ENCODE measurements at places on chromosomes 2 and 18.

- H3K4me1 ChIP-seq: no peaks in the 10 kb centered on the region
- H3K36me3 ChIP-seq: no peaks in the 10 kb centered on the region
- H3K27ac ChIP-seq: no peak overlapping the region
- no peaks in the 10 kb centered on the region for H3K27me3 ChIP-seq
These were observed 196.5 kb downstream of the SATB2 start for GRCh38 chr2:199261239-199261638.

- peaks cover 7% of the 10 kb centered on the region for H3K36me3 ChIP-seq
- H3K27me3 ChIP-seq: no peaks in the 10 kb centered on the region
- peak overlapping the region; percentile 32 for H3K27ac ChIP-seq
- peak overlapping the region; percentile 86 for H3K4me3 ChIP-seq
- peak; percentile 37 for DNase-seq
These were observed 694 bp downstream of the CFAP36 start for GRCh38 chr2:55519938-55520885.

DNA sequence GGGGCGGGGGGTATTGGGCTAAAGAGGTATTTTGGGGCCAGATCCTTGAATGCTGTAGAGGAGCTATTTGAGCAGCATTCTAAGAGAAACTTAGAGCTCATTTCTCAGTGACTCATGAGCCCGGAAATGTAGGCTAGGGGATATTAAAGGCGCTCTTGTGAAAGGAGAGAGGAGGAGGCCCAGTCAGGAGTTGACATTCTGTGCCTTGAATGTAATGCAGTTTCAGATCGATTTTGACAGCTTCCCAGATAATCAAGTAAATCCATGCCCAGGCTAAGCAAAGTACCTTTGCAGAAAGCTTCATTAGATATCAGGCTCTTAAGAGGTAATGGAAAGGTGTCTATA lies 1.5 kb downstream of the CAB39 start:
- no peaks in the 10 kb centered on the region for H3K27me3 ChIP-seq
- peaks cover 15% of the 10 kb centered on the region for H3K36me3 ChIP-seq
- peak overlapping the region; percentile 87 for H3K4me3 ChIP-seq
- H3K4me1 ChIP-seq: peaks cover 52% of the 10 kb centered on the region
- DNase-seq: peak; percentile 76

- H3K27ac ChIP-seq: no peak overlapping the region
- H3K27me3 ChIP-seq: no peaks in the 10 kb centered on the region
- H3K4me3 ChIP-seq: no peak overlapping the region
- no peaks in the 10 kb centered on the region for H3K4me1 ChIP-seq
These were observed 27.1 kb downstream of the ST3GAL5 start for GRCh38 chr2:85861650-85862049.

GRCh38 chr2:239143858-239144712 lies 256.7 kb downstream of the HDAC4 start:
- no peak overlapping the region for H3K27ac ChIP-seq
- no peak for DNase-seq
- H3K4me1 ChIP-seq: no peaks in the 10 kb centered on the region
- no peak overlapping the region for H3K4me3 ChIP-seq
- H3K27me3 ChIP-seq: no peaks in the 10 kb centered on the region

- H3K4me3 ChIP-seq: no peak overlapping the region
- H3K4me1 ChIP-seq: peaks cover 6% of the 10 kb centered on the region
- H3K36me3 ChIP-seq: no peaks in the 10 kb centered on the region
- H3K27ac ChIP-seq: no peak overlapping the region
- DNase-seq: no peak
These were observed 32.6 kb downstream of the BIN1 start for GRCh38 chr2:127074358-127074757.

- peaks cover 4% of the 10 kb centered on the region for H3K27me3 ChIP-seq
- H3K4me3 ChIP-seq: no peak overlapping the region
- H3K27ac ChIP-seq: no peak overlapping the region
- no peak for DNase-seq
- no peaks in the 10 kb centered on the region for H3K36me3 ChIP-seq
These were observed 95.6 kb downstream of the SP3 start for GRCh38 chr2:173869244-173870229.

- no peaks in the 10 kb centered on the region for H3K36me3 ChIP-seq
- DNase-seq: no peak
- no peaks in the 10 kb centered on the region for H3K27me3 ChIP-seq
- H3K4me1 ChIP-seq: no peaks in the 10 kb centered on the region
- H3K4me3 ChIP-seq: no peak overlapping the region
These were observed 3.2 kb upstream of the DYTN start for GRCh38 chr2:206721256-206721920.

- H3K27me3 ChIP-seq: no peaks in the 10 kb centered on the region
- no peak overlapping the region for H3K4me3 ChIP-seq
- no peaks in the 10 kb centered on the region for H3K36me3 ChIP-seq
- H3K4me1 ChIP-seq: no peaks in the 10 kb centered on the region
These were observed 99.9 kb upstream of the NRP2 start for GRCh38 chr2:205582366-205582765.

DNA sequence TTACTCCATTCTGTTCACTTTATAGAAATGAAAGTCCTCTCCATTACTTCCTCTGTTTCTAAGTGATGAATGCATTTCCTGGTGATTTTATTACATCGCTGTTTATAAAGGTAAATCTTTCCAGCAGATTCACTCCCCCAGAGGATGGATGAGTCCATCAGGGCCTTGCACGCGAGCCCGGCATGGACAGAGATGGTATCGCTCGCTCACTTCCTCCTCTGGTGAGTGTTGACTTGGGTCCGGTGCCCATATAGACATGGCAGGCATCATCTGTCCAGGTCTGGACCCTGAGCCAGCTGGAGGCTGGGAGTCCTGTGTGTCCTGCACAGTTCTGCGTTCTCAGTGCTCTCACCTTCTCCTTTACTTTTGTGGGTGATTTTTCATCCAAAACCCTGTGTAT lies 733.6 kb upstream of the SALL3 start:
- H3K4me3 ChIP-seq: no peak overlapping the region
- H3K4me1 ChIP-seq: no peaks in the 10 kb centered on the region
- H3K27ac ChIP-seq: no peak overlapping the region
- peaks cover 89% of the 10 kb centered on the region for H3K27me3 ChIP-seq
- DNase-seq: no peak

DNA sequence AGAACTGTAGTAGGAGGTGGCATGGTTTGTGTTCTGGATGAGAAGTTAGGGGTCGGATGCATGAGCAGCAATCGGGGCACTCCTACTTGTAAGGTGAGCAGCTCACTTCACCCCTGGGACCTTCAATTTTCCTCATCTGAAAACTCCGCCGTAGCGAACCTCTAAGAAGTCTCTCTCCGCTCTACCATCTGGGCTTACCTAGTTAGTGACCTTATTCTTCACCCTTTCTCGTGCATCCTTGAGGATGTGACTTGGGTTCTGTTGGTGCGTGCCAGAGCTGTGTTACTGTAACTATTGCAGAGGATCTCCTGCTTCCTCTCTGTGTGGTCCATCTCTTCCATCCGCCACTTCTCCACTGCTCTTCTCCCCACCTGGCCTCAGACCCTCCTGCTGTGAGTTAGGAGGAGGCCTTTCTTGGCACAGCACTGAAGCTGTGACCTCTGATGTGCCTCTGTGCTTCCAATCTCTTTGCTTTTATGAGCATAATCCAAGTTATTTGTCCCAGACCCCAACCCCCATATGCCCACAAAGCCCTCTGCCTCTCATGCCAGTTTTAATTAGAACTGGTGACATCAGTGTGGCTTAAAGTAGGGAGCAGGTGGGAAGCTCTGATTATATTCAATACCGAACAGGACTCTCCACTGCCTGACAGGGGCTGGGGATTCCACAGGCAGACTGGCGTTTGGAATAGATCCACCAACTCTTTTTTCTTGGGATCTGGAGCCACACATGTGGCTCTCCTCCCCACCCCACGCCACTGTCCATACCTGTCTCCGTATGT lies 178.4 kb downstream of the BCL2 start:
- no peak overlapping the region for H3K27ac ChIP-seq
- no peaks in the 10 kb centered on the region for H3K27me3 ChIP-seq
- no peaks in the 10 kb centered on the region for H3K36me3 ChIP-seq
- H3K4me3 ChIP-seq: no peak overlapping the region
- no peak for DNase-seq

DNA sequence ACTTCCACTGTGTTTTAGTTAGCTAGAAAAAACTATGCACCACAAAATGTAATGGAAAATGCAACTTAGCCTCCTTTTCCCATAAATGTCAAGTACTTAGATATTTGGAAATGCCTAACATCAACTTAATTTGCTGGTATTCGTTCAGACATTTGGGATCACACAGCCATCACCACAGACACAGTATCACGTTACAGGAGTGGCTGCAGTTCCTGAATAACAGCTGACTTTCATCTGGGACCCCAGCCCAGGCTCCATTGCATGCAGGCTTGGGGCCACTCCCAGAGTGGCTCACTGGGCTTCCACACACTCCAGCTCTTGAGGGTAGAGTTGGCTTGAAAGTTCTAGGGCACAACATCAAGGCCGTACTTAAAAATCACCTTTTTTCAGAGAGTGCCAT lies 9.3 kb downstream of the TMEM182 start:
- no peak overlapping the region for H3K27ac ChIP-seq
- no peak overlapping the region for H3K4me3 ChIP-seq
- H3K27me3 ChIP-seq: no peaks in the 10 kb centered on the region
- H3K4me1 ChIP-seq: no peaks in the 10 kb centered on the region

DNA sequence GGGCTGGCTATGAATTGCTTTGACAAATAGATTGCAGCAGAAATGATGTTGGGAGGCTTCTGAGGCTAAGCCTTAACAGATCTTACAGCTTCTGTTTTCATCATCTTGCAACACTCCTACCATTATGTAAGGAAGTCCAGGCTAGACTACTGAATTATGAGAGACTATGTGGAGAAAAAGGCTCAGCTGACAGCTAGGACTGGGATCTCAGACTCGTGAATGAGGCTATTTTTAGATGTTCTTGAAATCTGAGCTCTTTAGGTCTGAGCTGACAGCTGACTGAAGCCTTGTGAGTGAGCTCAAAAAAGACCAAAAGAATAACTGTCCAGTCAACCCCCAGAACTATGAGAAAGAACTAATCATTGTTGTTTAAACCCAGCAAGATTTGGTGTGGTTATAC lies 70.3 kb downstream of the VWC2L start:
- H3K4me1 ChIP-seq: no peaks in the 10 kb centered on the region
- DNase-seq: no peak
- no peak overlapping the region for H3K27ac ChIP-seq
- no peaks in the 10 kb centered on the region for H3K27me3 ChIP-seq
- no peak overlapping the region for H3K4me3 ChIP-seq

DNA sequence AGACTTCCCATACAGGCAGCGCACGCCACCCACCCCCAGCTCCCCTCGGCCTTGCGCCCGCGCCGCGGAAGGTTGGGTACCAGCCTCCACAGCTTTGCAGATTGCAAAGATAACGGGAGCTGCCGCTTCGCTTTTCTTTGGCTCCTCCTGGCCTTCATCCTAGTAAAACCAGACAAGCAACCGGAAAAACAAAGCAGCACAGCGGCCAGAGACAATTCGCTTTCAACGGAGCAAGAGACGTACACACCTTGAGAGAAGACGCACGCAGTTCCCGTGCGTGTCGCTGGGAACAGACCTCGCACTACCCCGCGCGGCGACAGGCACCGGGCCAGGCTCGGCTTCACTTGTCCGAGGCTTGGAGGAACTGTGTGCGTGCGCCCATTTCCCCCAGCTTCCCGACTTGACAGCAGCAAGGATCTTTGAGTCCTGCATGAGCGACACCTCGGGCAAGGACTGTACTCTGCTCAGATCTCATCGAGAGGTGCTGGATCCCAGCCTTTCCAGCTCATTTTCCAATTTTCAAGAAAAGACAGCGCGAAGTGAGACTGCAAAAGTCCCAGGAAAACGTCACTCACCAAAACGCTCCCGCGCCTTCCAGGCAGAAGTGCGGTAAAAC lies 964 bp downstream of the ZBTB7C start:
- H3K27ac ChIP-seq: no peak overlapping the region
- no peak for DNase-seq
- H3K27me3 ChIP-seq: no peaks in the 10 kb centered on the region
- H3K4me3 ChIP-seq: no peak overlapping the region

- H3K4me1 ChIP-seq: peaks cover 11% of the 10 kb centered on the region
- H3K4me3 ChIP-seq: no peak overlapping the region
- no peaks in the 10 kb centered on the region for H3K27me3 ChIP-seq
These were observed 7.4 kb upstream of the RMC1 start for GRCh38 chr18:23495723-23496440.

DNA sequence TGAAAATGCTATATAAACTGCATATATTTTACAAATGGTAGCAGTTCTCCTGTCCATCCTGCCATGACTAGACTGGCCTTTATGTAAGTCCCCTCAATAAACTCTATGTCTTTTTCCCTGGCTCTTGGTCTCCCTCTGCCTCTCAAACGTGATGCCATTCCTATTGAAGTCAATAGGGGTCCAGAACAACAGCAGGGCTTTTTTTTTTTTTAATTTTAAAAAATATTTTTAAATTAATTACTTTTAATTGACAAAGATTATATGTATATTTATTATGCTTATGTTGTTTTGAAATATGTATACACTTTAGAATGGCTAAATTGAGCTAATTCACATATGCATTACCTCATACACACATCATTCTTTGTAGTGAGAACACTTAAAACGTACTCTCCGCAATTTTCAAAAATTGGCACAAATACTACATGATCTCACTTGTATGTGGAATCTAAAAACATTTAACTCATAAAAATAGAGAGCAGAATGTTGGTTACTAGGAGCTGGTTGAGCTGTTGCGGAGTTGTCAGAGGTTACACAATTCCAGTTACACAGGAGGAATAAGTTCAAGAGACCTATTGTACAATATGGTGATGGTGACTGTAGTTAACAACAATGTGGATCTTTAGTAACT lies 123.1 kb downstream of the LRRTM4 start:
- no peak overlapping the region for H3K4me3 ChIP-seq
- H3K27me3 ChIP-seq: no peaks in the 10 kb centered on the region
- no peaks in the 10 kb centered on the region for H3K36me3 ChIP-seq
- no peak for DNase-seq
- H3K27ac ChIP-seq: no peak overlapping the region

DNA sequence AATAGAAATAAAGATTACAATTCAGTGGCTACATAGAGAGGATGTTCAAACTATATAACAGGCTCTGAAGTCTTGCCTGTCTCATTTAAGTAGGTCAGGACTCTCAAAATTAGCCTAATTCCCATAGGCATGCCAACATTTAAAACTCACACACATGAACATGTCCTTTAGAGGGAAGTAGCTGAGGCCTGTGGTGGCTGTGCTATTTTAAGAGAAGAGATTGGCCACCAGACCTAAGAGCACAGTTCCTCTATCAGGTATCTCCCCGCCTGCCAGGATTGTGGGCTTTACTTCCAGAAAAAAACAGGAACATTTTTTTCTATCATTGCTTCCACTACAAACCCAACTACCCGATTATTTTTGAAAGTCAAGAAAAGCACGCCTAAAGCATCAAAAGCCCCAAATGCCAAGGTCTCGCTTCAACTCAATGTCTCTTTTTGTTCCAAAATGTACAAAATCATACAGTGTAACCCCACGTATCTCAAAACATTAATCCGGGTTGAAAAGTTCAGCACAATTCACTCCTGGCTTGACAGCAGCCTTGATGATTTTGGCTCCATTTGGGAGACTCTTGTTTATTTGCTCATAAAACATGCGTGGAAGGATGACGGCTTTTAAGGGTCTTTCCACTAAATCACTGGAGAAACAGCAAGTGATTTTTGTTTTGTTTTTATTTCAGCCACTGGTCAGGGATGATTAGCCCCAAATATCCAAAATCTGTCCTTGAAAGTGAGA lies 15.3 kb downstream of the FHL2 start:
- H3K4me1 ChIP-seq: peaks cover 73% of the 10 kb centered on the region
- H3K27me3 ChIP-seq: no peaks in the 10 kb centered on the region
- H3K36me3 ChIP-seq: peaks cover 84% of the 10 kb centered on the region
- no peak for DNase-seq
- no peak overlapping the region for H3K27ac ChIP-seq
- H3K4me3 ChIP-seq: no peak overlapping the region
